ENCODE measurements at places on chromosomes 4 and X.

DNA sequence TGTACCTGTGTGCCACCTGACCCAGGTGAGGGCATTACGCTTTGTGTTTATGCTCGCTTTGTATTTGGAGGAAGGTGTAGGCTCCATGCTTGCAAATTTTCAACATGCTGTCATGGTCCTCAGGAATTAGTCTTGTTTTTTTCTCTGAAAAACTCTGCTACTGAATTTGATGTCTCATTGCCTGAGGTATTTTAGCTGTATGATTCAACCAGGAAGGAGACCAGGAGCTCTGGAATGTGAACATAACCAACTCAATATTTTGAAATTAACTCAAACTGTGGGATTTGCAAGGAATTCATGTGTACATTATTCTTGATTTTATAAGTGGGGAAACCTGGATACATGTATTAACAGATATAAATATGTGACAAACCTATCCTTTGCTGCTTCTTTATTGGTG is 134.1 kb downstream of the SLC4A4 start:
- DNase-seq = no peak

- DNase-seq = no peak
These were observed 436.1 kb downstream of the ANKRD50 start for GRCh38 chr4:124276461-124276860.

GRCh38 chrX:10010686-10011085 is 43.5 kb downstream of the CLDN34 start:
- DNase-seq = no peak

- no peak for DNase-seq
These were observed 475.7 kb upstream of the SLIT2 start for GRCh38 chr4:19776021-19776459.

- no peak for DNase-seq
These were observed 85.3 kb upstream of the STX18 start for GRCh38 chr4:4627111-4627510.

DNA sequence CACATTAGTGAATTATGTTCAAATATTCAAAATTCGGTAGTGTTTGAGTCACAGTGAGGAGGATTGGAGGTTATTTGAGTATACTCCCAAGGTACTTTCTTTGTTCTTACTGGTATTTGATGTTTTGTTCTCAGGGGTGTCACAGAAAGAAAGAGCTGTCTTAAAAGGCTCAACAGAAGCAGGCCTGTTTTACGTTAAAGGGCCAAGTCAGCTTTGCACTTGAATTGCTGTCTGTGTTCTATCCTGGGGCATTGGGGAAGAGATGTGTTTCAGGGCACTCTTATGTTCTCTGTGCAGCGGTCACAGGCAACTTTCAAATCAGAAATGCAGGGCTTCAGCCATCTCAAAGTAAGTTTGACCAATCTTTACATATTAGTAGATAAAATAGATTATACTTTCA is 1113.1 kb upstream of the LCORL start:
- DNase-seq = no peak

GRCh38 chrX:110082161-110082560 is 79.2 kb downstream of the TMEM164 start:
- DNase-seq = no peak

GRCh38 chr4:42417550-42417949 is 20.3 kb downstream of the SHISA3 start:
- DNase-seq = no peak

GRCh38 chr4:57044279-57044678 is 65.6 kb downstream of the POLR2B start:
- DNase-seq = no peak

DNA sequence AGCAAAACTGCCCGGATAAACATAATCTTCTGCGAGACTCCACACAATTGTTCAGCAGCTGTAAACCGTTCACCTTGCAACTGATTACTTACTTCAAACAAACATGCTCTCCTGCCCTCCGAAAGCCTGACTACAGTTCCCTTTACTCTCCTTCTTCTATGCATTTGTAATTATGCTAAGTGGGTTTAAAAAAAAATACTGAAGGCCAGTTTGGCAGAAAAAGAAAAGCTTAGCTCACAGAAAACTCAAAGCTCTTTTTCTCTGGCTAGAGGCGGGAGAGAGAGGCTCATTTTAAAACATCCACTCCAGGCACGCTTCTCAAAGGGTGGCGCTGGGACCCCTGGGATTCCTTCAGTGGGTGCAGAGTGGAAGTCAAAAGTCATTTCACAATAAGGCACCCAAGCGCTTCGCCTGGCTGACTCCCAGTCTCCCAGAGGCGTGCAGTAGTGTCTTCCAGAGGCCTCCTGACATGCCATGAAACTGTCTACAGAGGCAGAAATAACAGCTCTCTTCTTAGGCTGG is 1.9 kb downstream of the DHRSX start:
- no peak for DNase-seq

- DNase-seq = no peak
These were observed 8.9 kb upstream of the RUFY3 start for GRCh38 chr4:70712604-70713452.

DNA sequence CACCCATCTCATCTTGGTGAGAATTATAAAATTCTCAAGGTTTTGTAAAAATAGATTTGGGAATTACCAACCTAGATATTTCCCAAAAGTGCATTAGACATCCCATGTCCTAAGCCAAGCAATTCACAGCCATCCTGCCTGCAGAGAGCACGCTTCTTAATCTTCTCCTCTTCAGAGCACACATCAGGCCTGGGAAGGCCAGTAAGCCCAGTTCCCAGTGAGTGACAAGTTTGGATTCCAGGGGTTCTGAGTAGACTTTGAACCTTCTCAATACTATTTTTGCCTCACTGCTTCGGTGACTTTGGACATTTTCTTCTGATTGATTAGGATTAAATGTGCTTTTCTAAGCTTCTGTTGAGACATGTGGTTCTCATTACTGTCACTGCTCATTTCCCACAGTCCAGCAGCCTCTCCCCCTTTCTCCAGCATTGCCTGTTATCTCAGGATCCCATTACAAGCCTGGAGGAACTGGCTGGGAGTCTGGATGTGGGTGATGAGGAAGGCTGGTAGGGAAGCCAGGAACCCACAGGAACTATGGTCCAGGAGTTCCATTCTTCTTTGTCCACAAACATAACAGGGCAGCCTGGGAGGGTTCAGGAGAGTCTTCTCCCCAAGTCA is 56.4 kb upstream of the TMEM150C start:
- no peak for DNase-seq

- DNase-seq = no peak
These were observed 74.9 kb upstream of the MAOA start for GRCh38 chrX:43581167-43581566.

GRCh38 chr4:119135721-119136121 is at the start of gene MYOZ2:
MYOZ2 (plus strand) TSS chr4:119135832; CDS start chr4:119136526, 694 bp downstream.
- no peak for DNase-seq

DNA sequence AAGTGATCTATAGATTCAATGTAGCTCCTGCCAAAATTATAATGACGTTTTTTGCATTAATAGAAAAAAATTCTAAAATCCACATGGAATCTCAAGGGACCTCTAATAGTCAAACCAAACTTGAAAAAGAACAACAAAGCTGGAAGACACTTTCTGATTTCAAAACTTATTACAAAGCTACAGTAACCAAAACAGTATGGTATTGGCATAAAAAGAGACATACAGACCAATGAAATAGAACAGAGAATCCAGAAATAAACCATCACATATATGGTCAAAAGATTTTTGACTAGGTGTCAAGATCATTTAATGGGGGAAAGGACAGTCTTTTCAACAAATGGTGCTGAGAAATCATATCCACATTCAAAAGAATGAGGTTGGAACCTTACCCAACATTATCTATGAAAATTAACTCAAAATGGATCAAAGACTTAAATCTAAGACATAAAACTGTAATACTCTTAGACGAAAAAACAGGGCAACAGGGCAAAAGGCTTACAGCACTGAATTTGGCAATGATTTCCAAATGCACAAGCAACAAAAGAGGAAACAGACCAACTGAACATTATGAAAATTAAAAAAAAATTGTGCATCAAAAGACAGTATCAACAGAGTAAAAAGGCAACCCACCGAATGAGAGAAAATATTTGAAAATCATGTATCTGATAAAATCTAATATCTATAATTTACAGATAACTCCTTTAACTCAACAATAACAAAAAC is 3.9 kb downstream of the FBXO8 start:
- DNase-seq = no peak

DNA sequence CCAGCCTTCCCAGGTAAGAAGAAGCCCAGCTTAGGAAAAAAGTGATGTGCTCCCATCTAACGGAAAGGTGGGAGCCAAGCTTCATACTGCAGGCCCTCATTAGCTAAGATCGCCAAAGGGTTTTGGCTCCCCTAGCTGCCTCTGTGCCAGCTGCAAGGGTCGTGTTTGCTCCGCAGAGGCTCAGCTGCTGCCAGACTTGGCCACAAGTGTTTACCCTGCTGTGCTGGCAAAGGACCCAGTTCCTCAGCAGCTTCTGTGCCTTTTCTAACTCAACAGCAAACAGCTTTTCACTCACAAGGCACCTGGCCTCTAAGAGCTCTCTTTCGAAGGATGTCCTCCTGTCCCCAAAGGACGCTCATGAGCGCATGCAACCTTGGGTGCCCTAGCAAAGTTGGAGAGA is 12.2 kb upstream of the VMA21 start:
- DNase-seq = no peak

DNA sequence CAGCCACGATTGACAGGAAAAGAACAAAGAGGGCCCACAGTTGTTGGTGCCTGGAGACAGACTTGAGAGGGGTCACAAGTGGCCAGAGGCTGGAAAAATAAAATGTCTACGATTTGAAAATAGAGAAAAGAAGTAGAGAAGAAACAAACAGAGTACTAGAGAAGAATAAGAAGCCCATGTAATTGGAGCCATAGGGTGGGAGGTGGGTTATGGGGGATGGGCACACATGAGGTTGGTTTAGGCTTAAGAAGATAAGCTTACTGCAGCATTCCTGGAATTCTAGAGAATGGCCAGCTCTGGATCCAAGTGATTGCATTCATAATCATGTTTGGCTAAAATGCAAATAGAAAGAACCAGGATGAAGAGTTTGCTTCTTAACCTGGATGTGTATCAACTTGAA is 210.7 kb downstream of the MAML3 start:
- DNase-seq = no peak

DNA sequence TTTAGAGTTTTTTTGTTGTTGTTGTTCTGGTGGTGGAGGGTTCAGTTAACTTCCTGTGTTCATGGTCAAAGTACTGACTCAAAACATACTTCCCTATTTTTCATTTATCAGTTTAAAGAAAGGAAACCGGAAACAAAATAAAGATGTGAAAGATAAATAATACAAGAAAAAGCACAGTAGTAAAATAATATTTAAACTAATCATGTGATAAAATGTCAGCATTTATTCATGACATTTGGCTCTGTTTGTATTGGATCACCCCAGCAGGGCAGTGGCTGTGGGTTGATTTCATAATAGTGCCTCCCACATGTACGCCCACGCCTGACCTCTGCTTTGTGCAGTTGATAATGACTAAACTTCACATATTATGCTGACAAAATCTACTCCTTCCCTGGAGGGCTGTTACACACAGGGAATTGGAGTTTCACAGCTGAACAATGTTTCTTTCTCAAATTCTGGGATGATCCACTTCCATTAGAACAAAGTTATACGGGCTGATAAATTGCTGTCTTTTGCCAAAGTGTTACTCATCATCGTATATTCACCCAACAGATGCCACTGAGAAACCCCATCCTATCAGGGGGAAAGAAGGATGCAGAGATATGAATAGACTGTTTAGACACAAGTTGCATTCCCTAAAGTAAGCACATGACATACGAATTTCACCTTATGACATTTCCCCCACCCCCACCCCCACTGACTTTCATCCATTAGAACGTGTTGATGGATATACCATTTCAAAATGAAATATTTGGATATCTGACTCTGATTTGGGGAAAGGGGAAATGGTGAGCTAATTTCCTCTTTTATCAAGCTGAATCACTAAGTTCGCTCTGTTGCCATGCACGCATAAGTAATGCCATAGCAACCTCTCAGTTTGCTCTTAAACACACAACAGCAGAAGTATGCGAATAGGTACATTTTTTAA is 48.3 kb downstream of the AMELX start:
- DNase-seq = no peak

DNA sequence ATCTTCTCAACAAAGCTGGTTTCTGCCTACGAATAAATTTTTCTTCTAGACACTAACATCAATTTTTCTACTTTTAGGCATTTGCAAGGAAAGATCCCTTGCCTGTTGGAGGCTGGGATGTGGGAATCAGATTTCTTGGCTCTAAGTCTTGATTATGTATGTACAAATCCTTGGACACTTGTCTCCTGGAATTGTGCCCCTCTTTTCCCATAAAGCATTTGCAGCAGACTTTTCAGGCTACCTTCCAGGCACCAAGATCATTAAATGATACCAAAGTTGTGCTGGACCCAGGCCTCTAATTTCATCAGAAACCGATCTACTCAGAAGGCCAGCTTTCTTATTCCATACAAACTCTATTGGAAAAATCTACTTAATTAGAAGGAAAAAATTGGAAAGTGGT is 339.5 kb upstream of the DIPK2B start:
- DNase-seq = no peak

DNA sequence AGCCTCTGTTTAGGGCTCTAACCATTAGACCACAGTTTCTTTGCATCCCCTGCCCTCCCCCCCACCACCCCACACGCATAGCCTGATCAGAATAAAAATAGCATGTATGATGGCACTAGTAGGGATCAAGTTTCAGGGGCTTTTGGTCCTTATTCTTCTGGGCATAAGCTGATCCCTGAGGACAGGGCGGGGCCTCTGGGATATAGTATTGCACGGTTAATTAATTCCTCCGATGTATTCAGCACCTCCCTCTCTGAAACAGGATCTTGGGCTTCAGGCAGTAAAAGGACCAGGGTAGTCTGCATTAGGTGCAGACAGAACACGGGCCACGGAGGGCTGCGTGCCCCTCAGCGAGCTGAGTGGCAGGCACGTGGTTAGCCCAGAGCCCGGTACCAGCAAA is 57.1 kb downstream of the ELF4 start:
- DNase-seq = no peak

DNA sequence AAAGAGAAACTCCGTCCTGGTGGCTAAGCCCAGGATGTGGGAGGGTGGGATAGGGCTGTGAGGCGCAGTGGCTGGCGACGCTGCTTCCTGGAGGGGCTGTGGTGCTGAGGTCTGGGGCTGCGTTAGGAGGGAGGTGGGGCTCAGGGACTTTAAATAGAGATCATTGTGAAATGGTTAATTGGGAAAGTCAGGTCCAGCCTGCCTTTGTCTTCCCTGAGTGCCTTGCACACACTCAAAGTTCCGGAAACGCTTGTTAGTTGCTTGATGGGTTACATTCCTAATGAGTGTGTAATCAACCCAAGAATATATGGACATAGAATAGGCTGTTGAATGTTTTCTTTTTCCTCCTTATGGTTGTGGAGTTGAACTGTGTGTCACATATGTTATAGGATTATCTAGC is 55.7 kb upstream of the CLDN34 start:
- DNase-seq = no peak

DNA sequence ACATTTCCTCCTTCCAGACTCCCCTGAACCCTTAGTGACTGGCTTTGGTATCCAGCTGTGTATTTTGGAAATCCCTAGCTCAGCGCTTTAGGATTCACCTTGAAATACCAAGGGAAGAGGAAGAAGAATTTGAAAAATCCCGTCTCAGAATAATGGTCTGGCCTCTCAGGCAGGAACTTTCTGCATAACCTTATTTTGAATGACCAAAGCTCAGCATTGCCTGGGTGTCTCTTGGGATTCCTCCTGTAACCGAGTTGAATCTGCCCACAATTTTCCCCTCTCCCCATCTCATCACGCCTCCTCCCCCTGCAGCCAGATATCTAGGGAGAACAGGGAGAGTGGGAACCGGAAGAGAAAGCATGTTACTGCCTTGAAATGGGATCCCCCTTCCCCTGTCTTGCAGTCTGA is 116.2 kb downstream of the SMIM20 start:
- DNase-seq = no peak
